ENCODE measurements at places on chromosomes 16 and 17.

GRCh38 chr16:58678716-58679115 is 5.9 kb downstream of the SLC38A7 start:
- DNase-seq = no peak

DNA sequence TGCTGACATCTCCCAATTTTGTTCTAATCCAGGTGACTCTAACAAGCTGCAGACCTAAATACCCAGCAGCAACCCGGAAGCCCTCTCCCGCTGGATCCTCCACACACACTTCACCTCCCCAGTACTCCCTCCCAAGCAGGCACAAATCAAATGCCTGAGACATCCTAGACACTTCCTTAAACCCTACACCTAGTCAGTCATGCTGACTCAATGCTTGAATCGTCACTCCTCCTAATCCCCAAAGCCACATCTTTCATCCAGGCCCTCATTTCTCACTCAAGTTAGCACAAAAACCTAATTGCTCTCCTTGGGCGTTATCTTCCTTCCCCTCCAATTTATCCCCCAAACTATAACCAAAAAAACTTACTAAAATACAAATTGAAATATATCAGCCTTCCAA is 32.7 kb downstream of the CMC2 start:
- no peak for DNase-seq

DNA sequence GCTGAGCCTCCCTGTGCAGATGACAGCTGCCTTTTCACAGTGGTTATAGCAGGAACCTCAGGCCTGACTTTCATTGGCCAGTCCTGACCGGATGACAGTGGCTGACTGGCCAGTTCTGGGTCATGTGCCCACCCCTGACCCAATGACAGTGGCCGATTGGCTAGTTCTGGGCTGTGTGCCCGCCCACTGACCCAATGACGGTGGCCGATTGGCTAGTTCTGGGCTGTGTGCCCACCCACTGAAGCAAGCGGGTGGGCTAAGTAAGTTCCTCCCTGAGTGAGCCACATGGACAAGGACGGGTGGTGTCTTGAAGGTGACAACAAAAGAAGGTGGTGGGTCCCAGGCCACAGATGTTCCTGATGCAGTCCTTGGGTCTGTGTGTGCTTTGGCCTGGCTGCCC is 9.5 kb downstream of the DEF8 start:
- no peak for DNase-seq

DNA sequence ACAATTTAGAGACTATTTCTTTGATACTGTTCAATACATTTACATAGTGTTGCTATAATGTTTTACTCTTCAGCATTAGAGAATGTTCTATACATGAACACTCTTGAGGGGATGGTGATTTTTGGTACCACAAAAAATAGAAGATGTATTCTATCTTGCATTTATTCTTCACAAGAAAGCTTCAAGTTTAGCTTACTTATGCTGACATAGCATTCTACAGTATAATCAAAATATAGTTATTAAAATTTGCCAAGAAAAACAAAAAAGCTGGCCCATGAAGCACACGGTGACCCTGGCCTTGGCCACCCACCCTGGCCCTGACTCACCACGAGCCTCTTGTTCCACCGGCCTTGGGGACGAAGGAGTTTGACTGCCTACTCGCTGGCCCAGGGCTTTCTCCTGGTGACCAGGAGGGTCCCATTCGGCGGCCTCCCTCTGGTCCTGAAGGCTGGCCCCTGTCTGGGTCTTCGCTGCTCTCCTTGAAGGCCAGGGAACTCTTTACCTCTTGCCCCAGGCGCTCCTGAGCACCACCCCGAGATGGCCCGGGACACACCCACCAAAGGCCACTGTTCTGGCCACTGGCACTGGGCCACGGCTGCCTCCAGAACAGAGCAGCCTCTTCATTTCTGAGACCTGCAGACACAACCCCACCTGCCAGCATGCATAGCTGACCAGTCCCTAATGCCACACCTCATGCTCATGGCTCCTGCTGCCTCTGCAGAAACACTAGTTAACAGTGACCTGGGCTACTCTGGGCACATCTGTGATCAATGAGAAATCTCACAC is 22.5 kb upstream of the ICAM2 start:
- no peak for DNase-seq

All from retinal pigment epithelial cell (primary cell).